ENCODE measurements at places on chromosomes 2 and 18.

DNA sequence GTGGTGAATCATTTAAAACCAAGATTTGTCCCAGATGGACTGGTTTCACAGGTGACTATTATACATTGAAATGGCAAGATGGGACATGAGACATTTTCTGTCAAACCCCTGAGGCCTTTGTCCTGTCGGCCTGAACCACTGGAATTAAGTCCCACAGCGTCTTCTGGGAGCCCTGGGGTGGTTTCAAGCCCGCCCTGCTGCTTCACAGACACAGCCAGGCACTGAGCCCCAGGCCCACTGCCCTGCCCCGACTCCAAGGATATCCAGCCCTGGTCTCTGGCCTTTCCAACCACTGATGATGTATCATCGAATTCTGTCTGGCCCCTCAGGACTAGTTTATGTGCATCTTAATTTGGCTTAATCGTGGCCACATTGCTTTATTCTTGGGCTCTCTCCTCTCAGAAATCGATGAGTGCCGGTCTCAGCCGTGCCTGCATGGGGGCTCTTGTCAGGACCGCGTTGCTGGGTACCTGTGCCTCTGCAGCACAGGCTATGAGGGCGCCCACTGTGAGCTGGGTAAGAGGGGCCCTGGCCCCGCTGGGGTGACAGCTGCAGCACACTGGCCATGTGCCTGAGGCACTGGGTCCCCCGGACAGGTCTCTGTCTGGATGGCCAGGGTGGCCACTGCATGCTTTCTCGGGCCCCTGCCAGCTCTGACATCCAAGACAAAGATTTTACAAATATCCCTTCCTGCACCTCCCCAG is 39.5 kb downstream of the MTERF4 start:
- no peak for DNase-seq

- DNase-seq: no peak
These were observed 103.1 kb downstream of the CERS6 start for GRCh38 chr2:168559187-168559586.

GRCh38 chr2:225004597-225004996 is 37.7 kb downstream of the DOCK10 start:
- no peak for DNase-seq

DNA sequence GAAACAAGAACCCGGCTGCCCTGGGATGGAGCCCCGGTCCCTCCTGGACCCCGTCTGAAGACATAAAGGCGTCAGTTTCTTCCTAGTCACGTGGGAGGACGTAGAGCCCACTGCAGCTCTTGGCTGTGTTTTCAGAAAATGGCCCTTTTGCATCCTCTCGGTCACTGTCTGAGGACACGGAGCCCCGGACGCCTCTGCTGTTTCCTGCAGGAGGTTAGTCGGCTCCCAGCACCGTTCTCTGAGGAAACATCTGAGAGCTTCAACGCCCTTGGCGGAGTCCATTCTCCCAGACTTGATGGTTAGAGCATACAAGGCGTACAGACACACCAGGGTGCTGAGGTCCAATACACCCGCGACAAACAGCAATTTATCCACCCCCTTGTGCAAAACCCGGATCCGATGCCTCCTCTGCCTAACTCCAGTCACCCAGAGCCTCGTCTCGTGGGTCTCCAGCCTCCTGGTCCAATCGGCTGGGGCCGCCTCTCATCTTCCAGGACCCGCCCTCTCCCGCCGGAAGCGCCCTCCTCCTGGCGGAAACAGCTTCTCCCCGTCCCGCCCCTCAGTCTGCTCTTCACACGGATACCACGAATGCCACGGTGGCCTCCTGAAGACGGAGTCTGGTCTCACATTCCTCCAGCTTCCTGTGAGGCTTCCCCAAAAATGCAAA is 119.4 kb downstream of the TMEM18 start:
- DNase-seq: no peak

DNA sequence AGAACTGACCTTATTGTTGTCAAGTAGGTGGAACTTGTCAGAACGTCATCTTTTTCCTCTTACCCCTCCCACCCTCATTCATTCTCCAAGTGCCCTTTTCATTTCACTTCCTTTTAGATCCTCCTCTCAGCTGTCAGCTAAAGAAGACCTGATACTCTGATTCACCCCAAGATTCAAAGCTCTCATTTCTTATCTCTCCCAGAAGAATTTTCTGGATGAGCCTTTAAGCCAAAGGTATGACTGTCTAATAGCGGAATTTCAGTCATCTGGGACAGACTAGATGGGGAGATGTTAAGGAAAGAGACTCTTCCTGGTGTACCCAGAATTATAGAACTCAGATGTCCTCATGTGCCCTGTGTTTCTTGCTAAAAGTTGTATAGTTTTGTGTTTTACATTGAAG is 53.9 kb downstream of the TCF7L1 start:
- no peak for DNase-seq

DNA sequence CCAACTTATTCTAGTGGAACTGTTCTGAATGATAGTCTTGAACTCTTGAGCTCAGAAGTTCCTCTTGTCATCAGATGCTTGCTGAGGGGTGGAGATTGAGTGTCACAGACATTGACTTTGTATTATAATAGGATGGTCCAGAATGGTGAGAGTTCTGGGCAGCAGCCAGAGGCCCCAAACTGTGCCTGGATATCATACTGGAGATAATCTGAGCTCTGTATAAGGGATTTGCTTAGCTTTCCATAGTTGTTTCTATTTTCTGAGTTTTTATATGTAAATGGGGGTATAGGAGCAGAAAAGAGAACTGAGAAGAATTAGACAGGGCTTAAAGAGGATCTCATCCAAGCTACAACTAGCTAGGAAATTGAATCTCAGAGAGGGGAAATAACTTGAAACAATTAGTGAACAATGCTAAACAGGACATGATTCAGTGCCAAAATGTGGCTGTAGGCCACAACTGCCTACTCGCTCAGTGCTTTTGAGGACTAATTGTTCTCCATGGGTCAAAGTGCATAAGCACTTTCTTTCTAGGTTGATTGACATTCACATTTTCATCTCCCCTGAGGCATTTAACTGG is 10.1 kb upstream of the LCLAT1 start:
- DNase-seq: no peak

GRCh38 chr2:231397011-231397927 is 1.8 kb downstream of the B3GNT7 start:
- DNase-seq: no peak

GRCh38 chr2:195319548-195320412 is 337.2 kb upstream of the SLC39A10 start:
- no peak for DNase-seq

- no peak for DNase-seq
These were observed 3.6 kb downstream of the VIL1 start for GRCh38 chr2:218422403-218423086.

- DNase-seq: no peak
These were observed 81.2 kb upstream of the DSEL start for GRCh38 chr18:67597759-67598158.

GRCh38 chr18:25453556-25454269 is 101.7 kb upstream of the ZNF521 start:
- DNase-seq: no peak

DNA sequence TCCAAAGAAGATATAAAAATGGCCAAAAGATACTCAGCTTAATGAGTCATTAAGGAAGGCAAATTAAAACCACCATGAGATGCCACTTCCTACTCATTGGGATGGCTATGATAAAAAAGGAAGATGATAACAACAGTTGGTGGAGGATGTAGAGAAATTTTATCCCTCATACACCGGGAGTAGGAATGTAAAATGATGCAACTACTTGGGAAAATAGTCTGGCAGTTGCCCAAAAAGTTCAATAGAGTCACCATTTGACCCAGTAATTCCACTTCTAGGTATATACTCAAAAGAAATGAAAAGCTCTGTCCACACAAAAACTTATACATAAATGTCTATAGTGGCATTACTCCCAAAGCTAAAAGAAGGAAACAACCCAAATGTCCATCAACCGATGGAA is 10.1 kb upstream of the SULT1C2 start:
- DNase-seq: no peak

DNA sequence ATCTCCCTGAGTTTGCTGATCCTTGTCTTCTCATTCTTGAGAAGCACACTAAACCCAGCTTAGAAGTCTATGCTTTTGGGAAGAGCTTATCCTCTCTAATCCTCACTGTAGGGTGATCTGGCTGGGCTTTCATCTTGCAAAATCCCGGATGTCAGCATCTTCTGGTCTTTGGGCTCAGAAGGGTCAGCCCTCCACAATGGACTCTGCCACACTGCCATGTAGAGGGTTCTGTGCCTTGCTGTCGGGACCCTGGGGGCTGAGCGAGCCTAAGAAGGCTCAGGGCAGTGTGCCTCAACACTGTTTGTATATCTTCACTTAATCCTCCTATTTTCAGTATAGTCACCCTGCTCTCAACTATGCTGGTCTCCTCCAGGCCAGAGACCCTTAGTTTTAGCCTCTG is 102.3 kb downstream of the TGIF1 start:
- no peak for DNase-seq

GRCh38 chr2:11573418-11574175 is 39.8 kb downstream of the GREB1 start:
- no peak for DNase-seq

DNA sequence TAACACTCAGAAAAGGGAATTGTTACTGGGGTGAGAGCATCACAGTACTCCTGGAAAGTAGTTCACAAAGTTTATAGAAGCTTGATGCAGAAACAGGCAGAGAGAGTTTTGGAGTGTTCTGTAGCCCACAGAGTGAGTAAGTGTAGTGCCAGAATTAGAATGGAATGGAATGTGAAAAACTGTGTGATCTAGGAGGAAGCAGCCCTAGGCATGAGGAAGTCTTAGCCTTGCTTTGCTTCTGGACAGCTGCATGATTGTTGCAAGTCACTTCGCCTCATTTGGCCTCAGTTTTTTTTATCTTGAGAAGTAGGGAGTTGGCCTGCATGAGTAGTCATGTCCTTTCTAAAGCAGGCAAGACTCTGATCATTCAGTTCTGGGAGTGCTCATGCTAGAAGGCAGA is 10.9 kb downstream of the SERPINB12 start:
- peak; percentile 77 for DNase-seq

DNA sequence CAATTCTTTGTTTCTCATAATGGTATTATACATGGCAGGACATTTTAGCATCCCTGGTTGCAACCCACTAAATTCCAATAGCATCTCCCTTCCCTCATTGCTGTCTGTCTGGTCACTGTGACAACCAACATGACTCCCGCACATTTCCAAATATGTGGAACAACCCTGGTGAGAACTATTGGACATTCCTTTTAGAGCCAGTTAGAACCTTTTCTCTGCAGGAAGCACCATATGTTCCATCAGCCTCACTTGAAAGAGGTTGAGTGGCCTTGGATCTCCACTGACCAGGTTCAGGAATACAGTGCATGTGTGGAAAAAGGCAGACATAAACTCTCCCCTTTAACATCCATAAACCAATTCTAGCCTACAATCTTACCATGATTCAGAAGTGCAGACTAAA is 25.9 kb upstream of the GLS start:
- no peak for DNase-seq

DNA sequence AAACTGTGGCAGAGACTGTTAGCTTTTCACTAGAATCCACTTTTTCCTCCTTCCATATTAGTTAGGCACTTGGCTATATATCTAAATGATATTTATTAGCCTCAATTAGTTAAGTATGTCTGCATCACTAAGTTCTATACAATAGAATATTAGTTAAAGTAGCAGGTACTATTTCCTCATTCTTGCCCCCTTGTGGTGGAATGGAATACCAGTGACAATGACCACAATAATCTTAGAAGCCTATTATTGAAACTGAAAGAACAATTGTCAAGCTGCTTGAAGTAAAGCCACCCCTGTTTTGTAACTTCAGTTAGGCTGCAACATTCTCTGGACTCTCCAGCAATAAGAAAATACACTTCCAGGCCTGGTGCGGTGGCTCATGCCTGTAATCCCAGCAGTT is 476.3 kb upstream of the VWC2L start:
- peak; percentile 1 for DNase-seq

DNA sequence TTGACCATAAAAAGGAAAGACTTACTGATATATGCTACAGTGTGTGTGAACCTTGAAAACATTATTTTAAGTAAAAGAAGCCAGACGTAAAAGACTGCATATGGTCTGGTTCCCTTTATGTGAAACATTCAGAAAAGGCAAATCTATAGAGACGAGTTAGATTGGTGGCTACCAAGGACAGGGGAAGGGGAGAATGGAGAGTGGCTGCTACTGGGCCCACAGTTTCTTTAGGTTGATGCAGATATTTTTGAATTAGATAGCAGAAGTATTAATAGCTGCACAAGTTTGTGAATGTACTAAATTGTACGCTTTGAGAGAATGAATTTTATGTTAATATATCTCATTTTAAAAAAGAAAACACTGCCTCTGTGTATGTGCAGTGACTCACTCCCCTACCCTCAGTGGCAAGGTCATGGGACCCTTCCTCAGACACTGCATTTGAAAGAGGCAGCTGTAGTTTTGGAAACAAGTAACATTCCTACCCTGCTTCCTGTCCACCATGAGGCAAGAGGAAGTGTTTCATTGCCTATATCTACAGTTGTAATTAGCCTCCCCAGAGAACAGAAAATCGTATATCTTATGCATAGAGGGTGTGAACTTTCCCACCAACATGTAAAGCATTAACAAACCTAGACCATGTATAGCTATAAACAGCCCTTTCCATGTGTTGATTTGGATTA is 29.8 kb upstream of the ARMC9 start:
- DNase-seq: peak; percentile 16

GRCh38 chr2:96934831-96935540 is 51.4 kb downstream of the FAM178B start:
- DNase-seq: no peak

GRCh38 chr2:100248971-100249370 is 73.3 kb downstream of the LONRF2 start:
- DNase-seq: no peak

- no peak for DNase-seq
These were observed 65.5 kb downstream of the EPB41L3 start for GRCh38 chr18:5478261-5478660.

DNA sequence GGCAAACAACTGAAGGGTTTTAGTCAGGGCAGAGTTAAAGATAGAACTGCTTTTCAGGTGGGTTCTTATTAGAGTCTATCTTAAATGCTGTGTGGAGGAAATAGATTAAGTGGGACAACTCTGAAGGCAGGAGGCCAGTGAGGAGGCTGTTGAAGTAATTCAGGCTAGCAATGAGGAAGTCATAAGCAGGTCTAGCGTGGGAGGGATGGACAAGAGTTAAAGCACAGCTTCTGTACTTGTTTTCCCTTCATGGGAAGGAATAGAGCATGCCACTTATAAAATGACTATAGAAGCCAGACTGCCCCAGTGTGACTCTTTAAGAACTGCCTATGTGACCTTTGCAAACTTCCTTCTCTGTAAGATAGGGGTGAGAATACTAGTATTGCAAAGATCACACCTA is 202.0 kb upstream of the LRRTM1 start:
- peak; percentile 23 for DNase-seq

- no peak for DNase-seq
These were observed 44.7 kb downstream of the ITSN2 start for GRCh38 chr2:24315669-24316068.

- DNase-seq: no peak
These were observed 3.5 kb downstream of the NBEAL1 start for GRCh38 chr2:203018181-203018580.

Data from Kasumi-1 (cell line).